ENCODE measurements at places on chromosomes 11 and 22.

GRCh38 chr22:47565607-47566006 lies 803.2 kb downstream of the TBC1D22A start:
- no peak for DNase-seq

DNA sequence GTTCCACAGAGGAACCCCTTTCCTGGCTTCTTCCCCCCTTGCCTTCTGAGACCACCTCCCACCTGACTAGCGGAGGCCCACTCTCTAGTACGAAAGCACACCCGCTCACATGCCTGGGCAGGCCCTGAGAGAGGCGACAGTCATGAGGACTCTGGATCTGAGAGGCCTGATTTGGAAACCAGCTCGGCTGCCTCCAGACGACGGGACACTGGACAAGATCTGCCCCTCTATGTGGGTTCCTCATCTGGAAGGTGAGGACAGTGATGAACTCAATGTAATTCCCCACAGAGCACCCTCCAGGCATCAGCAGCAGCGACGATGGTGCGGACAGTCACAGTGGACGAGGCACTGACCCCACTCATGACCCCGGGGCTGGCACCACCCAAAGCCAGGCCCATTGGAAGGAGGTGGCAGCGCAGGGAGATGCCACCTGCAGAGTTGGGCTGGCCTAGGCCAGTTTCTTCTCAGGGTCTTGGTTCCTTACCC lies 7.5 kb downstream of the SULT4A1 start:
- DNase-seq, result no peak

GRCh38 chr22:39003165-39003638 lies 10.9 kb upstream of the APOBEC3C start:
- DNase-seq, result peak; percentile 88

DNA sequence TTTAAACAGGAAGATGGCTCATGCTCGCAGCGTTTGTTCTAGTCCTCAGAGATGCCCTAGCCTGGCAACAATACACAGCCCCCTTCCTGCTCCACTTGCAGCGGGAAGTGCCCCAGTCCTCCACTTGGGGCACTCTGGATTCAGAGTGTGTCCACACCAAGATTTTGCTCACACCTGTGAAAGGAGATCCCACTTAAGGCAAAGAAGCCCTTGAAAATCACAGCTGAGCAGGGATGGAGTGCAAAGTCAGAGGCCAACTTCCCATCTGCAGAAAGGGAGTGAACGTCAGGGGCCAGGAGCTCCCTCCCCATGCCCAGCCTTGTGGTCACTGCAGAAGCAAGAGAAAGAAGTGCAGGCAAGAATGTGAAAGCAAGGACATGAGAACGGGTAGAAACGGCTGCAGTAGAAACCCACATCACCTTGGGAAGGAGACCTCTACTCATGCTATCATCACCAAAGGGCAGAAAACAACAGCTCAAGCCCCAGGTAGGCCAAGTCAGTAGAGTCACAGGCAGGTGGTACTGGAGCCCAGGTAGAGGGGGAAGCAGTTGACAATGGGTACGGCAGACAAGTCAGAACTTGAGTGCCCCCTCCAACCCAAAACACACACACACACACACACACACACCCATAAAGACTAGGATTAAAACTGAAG lies 157.4 kb downstream of the BUD13 start:
- no peak for DNase-seq

DNA sequence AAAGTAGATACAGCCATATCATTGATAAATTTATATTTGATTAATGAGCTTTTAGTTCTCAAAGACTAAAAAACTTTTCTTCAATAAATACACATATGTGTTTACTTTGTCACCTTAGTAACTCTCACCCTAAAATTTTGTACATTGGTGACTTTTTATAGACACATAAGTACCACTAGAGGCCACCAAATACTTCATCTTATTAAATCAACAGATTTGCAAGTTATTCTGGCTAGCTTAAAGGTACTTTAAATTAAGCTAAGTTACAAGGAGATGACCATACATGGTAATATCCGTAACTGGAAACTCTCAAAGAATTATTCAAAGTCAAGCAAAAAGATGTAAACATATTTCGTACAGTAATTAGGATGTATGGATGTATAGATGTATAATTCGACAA lies 112.2 kb downstream of the SBF2 start:
- peak; percentile 63 for DNase-seq

GRCh38 chr11:45834298-45834756 lies 12.9 kb upstream of the CRY2 start:
- no peak for DNase-seq

GRCh38 chr22:44210722-44211121 lies 30.0 kb downstream of the PARVG start:
- DNase-seq, result peak; percentile 37

DNA sequence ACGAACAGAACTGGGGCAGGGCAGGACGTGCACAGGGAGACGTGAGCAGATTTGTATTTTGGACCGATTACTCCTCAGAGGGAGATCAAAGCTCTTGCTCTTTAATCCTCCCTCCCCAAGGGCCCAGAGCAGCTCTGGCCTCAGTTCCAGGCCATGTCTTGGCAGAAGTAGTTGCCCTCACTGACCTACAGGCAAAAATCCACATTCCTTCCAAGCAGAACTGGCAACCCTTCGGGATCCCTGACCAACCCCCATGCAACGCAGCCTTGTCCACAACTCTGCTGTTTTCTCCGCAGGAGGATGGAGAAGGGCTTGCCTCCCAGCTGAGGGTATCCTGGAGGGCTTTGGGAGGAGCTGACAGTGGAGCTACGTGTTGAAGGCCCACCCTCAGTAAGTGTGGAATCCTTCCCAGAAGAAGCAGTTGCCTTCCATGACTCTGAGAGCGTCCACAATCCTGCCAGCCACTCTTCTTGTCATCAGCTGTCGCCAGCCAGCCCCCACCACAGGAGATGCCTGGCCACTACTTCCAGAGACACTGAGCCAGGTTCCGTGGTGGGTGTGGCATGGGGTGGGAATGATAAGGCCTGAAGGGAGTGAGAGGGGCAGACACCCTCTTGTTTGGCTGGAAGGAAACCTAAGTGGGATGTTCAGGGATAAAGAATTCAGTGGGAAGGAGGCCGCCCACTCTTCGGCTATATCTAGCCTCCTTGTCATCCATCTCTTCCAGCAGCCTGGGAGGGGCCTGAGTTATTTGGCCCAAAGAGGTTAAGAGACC lies 68.1 kb downstream of the PDE2A start:
- no peak for DNase-seq

DNA sequence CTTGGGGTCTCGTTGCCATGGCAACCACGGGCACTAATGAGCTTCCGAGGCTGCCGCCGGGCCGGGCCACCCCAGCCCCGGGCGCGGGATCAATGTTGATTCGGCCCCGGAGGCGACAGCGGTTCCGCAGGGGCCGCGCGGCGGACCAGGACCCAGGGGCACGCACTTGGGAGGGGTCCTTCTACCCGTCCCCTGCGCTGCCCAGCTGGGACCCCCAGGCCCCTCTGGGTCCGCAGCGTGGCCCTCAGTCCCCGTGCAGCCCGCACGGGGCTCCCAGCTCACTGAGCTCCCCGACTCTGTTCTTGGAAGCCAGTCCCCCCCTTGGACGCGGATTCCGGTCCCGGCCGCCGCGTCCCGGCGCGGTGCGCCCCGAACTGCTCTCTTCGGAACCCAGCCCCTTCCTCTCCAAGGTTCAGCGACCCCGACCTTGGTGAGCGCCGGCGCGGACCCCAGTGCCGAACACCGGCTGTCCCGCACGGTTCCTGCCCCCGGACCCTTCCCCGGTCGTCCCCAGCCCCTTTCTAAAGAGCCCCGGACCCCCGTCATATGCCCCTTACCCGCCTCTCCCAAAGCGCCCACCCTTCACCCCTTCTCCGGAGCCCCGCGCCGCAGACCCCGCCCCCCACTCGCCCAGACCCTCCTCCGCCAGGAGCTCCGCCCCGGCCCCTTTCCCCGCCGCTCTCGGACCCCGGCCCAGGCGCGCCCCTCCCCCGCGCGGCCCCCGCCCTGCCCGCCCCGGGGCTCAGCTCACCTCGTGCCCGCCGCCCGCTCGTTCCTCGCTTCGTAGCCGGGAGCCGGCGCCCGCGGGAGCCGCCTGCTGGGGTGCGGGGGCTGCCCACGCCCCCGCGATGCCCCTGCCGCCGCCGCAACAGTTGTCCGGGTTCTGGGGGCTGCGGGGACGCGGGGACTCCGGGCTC lies 18.3 kb upstream of the SHISAL1 start:
- no peak for DNase-seq

DNA sequence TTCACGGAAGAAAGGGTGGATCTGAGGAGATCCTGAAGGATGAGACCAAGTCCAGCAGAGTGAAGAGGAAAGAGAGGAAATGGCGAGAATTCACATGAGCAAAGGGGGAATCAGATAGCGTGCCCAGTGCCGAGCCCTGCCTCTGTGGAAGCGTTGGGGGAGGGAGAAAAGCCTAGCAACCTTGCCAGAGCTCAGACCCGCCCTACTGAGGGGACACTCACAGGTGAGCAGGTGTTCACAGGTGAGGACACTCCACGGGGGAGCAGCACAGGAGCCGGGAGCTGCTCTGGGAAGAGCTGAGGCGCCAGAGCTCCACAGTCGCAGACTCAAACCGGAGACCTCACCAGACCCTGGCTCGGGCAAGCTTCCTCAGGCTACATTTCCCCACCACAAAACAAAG lies 56.2 kb downstream of the MICAL3 start:
- DNase-seq, result no peak
